ENCODE measurements at places on chromosomes 6 and 20.

DNA sequence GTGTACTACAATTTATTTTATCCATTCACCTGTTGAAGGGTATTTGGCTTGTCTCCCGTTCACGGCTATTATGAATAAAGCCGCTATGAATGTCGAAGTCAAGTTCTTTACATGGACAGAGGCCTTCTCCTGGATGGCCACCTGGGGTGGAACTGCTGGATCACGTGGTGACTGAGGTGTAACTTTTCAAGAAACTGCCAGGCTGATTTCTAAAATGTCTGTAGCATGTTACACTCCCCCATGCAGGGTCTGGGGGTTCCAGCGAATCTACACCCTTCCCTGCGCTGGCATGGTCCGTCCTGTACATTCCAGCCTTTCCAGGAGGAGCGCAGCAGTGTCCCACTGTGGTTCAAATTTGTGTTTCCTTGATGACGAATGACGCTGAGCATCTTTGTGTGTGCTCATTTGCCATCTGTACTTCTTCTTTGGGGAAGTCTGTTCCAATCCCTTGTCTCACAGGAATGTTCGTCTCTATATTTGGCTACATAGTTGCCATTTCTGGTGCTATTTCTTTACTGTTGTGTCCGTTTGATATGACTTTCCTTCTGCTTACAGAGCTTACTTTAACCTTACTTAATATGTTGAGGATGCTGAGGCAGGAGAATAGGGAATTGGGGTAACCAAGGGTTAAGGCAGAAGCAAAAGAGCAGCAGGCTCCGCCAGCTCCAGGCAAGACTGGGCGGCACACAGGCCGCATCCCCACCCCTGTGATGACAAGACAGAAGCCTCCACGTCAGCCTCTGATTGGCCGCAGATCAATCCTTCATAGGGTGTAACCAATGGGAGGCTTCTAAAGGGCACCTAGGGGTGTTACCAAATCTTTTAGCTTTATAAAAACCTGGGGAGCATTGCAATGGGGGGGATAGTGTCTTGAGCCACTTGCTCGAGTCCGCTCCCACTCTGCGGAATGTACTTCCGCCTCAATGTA lies 106.6 kb downstream of the TAF4 start:
- H3K27ac ChIP-seq, result no peak overlapping the region
- no peaks in the 10 kb centered on the region for H3K36me3 ChIP-seq
- DNase-seq, result peak; percentile 4
- H3K27me3 ChIP-seq, result no peaks in the 10 kb centered on the region
- peaks cover 30% of the 10 kb centered on the region for H3K4me1 ChIP-seq

GRCh38 chr6:45722876-45723275 lies 292.8 kb downstream of the CLIC5 start:
- H3K27ac ChIP-seq, result no peak overlapping the region
- no peaks in the 10 kb centered on the region for H3K27me3 ChIP-seq
- no peaks in the 10 kb centered on the region for H3K4me1 ChIP-seq
- no peaks in the 10 kb centered on the region for H3K36me3 ChIP-seq
- H3K4me3 ChIP-seq, result no peak overlapping the region

DNA sequence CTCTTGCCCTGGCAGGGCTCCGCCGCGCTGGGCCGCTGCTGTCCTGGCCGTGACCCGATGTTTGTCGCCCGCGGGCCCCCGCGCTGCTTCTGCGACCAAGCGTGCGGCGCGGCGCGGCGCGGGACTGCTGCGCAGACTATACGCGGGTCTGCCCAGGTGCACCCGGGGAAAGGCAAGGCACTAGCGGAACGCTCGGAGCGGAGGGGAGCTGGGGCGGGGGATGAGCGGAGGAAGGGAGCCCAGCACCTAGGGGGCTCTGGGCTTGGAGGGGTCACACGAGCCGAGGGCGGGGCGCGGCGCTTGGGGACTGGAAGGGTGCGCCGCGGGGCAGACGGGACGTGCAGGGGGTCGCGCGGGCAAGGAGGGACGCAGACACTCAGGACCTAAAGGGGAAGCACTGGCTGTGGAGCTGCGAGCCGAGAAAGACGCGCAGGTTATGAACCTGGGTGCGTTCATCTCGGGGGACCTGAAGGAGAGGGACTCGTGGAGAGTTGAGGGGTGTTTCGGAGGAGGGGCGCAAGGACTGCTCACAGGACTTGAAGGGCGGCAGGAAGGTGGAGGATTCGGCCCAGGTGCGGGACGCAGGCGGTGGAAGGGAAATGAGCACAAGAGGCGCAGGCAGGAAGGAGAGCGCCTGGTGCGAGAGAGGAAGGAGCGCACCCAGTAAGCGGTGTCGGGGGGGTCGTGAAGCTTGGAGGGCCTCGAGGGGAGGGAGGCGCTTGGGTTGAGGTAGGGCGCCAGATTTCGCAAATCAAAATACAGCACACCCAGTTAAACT lies 40.8 kb upstream of the ZNFX1 start:
- H3K27me3 ChIP-seq, result peaks cover 8% of the 10 kb centered on the region
- no peak overlapping the region for H3K27ac ChIP-seq
- no peaks in the 10 kb centered on the region for H3K36me3 ChIP-seq
- H3K4me1 ChIP-seq, result peaks cover 16% of the 10 kb centered on the region
- DNase-seq, result no peak

DNA sequence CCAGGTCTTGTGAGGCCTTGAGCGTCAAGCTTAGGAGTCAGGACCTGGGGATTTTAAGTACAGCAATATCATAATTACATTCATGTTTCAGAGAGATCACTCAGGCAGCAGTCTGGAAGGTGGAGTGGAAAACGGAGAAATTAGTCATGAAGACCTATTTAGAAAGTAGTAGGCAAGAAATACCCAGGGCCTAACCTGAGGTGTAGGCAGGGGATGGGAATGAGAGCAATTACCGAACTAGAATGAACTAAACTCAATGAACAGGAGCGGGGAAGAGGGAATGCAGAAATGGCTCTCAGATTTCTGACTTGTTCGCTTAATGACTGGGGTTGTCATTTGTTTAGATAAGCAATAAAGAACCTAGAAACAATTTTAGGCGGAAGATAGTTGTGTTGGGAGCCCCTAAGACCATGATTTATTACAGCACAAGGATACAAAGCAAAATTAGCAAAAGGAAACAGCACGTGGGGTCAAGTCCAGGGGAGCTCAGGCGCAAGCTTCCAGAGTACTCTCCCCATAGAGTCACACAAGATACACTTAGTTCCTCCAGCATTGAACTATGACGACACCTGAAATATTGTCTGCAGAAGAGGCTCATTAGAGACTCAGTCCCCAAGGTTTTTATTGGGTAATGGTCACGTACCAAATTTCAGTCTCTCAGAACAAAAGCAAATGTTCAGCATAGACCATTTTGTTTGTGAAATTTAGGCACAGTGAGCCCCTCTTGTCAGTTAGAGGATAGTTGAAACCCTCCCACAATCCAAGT lies 178.8 kb upstream of the AKAP12 start:
- H3K27me3 ChIP-seq, result no peaks in the 10 kb centered on the region
- H3K4me1 ChIP-seq, result peaks cover 11% of the 10 kb centered on the region
- no peak overlapping the region for H3K4me3 ChIP-seq
- no peak for DNase-seq
- H3K27ac ChIP-seq, result no peak overlapping the region
- H3K36me3 ChIP-seq, result no peaks in the 10 kb centered on the region

DNA sequence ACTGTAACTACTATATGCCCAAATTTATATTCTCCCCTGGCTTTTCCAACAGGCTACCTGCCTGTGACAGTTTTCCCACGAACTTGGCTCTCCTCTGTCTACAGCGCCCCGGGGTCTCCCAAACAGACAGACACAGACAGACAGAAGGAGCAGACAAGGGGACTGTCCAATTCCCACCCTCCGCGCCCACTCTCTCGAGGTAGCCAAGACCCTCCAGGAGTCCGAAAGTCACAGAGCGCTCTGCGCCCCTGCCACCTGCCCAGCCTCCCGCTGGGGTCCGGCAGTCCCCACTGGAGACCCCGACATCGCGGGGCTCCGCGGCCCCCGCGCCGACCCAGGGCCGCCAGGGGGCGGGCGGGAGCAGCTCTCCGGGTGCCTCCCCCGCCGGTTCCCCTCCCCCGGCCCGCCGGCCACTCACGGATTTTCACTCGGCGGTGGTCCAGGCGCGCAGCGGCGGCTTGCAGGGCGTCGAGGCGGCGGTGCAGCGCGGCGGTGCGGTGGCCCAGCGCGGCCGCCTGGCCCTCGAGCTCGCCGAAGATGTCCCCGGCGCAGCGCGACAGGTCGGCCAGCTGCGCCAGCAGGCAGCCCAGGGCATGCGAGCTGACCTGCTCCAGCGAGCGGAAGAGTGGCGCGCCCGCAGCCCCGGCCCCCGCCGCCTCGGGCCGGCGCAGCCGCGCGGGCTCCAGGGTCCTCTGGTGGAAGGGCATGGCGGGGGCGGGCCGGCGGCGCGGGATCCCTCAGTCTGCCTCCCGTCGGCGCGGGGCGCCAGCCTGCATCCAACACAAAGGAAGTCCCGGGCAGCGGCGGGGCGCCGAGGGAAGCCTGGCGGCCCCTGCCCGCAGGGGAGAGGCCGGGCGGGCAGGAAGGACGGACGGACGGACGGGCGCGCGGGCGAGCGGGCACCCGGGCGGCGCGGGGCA lies 81.3 kb upstream of the CCDC28A start:
- no peaks in the 10 kb centered on the region for H3K27me3 ChIP-seq
- H3K4me1 ChIP-seq, result peaks cover 16% of the 10 kb centered on the region
- peak; percentile 76 for DNase-seq
- H3K27ac ChIP-seq, result peak overlapping the region; percentile 88
- H3K4me3 ChIP-seq, result peak overlapping the region; percentile 59
- no peaks in the 10 kb centered on the region for H3K36me3 ChIP-seq

DNA sequence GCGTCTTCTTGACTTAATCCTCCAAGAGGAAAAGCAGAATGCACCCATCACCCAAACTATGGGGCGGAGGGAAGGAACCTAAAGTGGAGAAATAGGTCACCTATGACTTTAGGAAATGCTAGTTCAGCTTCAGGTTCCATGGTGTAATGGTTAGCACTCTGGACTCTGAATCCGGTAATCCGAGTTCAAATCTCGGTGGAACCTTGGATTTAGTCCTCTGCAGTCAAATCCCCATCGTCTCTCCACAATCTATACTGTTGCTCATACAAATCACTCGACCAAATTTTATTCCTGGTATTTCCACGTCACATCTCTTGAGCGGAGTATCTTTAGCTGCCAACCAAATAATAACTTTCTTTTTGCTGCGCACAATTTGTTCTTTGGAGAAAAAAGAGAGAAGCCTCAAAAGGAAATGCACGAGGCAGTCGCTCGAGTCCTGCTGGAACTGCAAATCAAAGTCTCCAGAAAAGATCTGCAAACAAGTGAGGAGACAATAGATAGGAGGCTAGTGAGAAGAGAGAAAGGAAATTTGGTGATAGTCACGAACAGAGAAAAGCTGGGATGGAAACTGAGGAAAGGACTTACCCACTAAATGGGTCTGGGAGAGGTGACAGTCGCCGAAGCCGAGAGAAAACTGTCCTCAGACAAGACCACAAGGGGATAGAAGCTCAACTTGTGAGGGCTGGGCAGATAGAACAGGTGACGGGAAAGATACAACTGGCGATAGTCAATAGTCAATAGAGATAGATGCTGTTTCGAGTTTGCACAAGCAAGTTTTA lies 16.6 kb downstream of the POM121L2 start:
- H3K27ac ChIP-seq, result no peak overlapping the region
- no peaks in the 10 kb centered on the region for H3K4me1 ChIP-seq
- no peak for DNase-seq
- H3K36me3 ChIP-seq, result no peaks in the 10 kb centered on the region
- H3K27me3 ChIP-seq, result peaks cover 43% of the 10 kb centered on the region

GRCh38 chr6:13229205-13230085 lies 98.9 kb downstream of the TBC1D7 start:
- peak; percentile 21 for DNase-seq
- no peaks in the 10 kb centered on the region for H3K4me1 ChIP-seq
- no peak overlapping the region for H3K27ac ChIP-seq

DNA sequence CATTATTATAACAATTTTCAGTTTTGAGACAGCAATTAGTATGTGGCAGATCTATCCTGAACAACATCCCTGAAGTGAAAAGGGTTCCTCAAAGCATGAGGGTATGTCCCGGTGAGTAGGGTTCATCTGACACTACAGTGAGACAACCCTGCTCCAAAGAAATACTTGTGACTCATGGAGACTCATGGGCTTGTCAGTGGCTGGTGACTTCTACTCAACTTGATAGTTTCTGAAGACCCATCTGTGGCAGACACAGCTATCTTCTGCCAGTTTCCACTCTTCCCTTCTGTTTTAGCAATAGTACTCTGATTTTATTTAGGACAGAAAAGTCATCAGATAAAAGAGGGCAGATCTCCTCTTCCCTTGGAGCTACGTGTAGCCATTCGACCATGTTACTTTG lies 41.4 kb downstream of the MAP3K7 start:
- no peak for DNase-seq
- H3K4me3 ChIP-seq, result no peak overlapping the region
- H3K36me3 ChIP-seq, result peaks cover 26% of the 10 kb centered on the region
- H3K27me3 ChIP-seq, result no peaks in the 10 kb centered on the region
- no peak overlapping the region for H3K27ac ChIP-seq

DNA sequence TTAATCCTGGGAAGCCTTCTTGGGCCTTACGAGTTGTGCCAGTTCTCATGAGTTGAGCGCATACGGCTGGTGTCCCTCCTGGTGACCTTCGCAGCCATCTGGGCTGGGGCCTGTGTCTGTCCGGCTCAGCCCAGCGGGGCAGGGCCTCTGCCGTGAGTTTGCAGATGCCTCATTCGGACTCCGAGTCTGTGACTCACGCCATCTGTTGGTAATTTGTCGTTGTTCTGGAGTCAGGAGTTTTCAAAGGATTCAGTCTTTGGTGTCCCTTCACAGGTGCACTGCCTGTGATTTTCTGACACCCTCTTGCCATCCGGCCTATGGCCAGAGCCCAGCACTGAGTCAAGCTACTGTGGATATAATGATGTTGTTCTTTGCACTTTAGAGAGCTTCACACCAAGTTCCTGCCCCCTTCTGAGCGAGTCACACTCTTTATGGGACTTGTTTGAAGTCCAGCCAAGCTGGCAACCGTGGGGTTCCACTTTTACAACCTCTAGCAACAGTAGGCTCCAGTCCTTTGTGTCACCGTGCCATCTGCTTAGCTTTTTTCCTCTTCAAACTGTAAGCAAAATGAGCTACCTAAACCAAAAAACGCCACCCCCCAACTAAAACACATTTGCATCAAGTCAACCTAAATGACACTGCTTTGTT lies 175.6 kb downstream of the AIG1 start:
- no peak overlapping the region for H3K4me3 ChIP-seq
- DNase-seq, result no peak
- no peaks in the 10 kb centered on the region for H3K27me3 ChIP-seq
- H3K27ac ChIP-seq, result no peak overlapping the region
- no peaks in the 10 kb centered on the region for H3K36me3 ChIP-seq

DNA sequence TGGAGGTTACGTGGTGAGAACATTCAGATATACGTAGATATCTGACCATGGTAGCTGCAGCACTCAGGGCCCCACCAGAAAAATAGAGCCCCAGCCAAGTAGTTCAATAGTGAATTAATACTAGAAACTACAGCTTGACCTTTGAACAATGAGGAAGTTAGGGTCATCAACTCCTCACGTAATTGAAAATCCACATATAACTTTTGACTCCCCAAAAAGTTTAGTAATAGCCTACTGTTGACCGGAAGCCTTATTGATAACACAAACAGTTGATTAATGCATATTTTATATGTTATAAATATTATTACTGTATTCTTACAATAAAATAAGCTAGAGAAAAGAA lies 117.9 kb downstream of the SNX5 start:
- H3K4me1 ChIP-seq, result peaks cover 21% of the 10 kb centered on the region
- no peak for DNase-seq
- no peak overlapping the region for H3K4me3 ChIP-seq
- no peaks in the 10 kb centered on the region for H3K36me3 ChIP-seq
- H3K27me3 ChIP-seq, result no peaks in the 10 kb centered on the region

GRCh38 chr20:49610691-49611538 lies 43.0 kb upstream of the PTGIS start:
- no peak overlapping the region for H3K4me3 ChIP-seq
- no peak overlapping the region for H3K27ac ChIP-seq

Measured in body of pancreas (tissue), 4 donors.